ENCODE measurements at places on chromosomes 12 and 14.
A peak's percentile ranks its signal among the peaks of the same experiment; 100 is the strongest.

DNA sequence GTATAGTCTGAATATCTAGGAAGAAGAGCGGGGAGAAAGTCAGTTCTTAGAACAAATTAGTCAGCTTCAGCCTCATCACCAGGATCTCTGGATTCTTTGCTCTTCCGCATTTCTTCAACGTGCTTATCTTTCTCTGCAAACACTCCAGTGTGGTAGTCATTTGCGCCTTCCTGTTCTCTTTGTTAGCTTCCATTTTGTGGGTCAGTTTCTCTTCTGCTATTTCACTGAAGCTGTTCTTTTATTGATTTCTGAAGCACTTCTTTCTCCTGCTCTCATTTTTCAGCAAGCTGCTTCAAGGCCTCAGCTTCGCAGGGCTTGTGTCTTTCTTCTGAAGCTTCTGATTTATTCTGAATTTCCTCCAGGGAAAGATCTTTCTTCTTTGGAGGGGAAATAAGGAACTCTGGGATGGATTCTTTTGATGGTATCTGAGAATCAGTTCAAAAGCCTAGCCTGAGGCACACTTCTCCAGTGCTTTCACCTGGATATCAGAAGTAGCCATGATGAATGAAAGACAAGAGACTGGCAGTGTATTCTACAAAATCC is 13.5 kb downstream of the AMN1 start:
- no peak for DNase-seq

DNA sequence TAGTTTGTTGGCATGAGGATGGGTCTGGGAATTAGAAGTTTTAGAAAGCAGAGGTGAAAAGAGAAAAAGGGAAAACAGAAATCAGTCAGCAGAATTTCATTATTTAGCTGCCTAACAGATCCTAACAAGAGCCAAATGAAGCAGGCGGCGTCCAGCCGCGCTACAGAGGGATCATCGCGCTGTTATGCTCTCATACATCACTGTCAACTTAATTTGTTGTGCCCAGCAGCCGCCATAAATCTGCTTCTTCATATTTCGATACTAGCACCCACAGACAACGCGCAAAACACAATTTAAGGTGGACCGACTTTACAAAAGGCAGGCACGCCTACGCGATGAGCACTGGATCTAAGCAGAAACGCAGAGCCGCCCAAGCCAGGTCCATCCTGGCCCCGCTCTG is 66.7 kb downstream of the SETD3 start:
- DNase-seq, result no peak

GRCh38 chr12:117564881-117565280 is 203.5 kb upstream of the NOS1 start:
- peak; percentile 52 for DNase-seq

DNA sequence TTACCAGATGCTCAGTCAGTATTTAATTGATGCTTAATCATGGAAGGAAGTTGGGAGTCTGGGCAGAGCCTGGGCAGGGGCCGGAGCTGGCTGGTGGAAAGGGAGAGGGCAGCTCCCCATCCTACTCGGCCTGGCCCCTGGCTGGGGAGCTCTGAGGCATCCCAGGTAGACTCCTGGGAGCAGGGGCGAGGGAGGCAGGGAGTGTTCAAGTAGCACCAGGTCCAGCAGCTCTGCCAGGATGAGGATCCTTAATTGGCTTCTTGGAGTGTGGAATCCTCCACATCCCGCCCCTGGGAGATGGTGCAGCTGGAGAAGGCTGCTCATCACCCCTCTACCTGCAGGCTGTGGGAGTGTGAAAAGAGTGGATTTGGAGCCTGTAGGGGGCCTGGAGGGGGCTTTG is 30.9 kb downstream of the SYNDIG1L start:
- DNase-seq, result no peak

DNA sequence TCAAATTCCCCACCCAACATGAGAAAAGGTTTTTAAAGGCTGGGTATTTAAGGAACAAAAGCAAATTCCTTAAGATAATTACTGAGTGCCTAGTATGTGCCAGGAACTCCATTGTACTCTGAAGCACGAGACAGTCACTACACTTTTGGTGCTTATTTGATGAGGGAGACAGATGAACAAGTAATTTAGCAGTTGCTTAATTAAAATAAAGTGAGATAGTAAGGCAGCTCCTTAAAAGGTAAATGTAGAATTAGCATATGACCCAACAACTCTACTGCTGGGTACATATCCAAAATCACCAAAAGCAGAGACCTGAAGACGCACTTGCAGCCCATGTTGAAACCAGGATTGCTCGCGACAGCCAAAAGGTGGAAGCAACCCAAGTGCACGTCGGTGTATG is 21.3 kb downstream of the POLE start:
- no peak for DNase-seq

All from cerebellar cortex (tissue), 1 donor.